ENCODE measurements at places on chromosomes 4 and X. TPM values are rescaled to one million over a fixed set of nuclear protein-coding genes. Genes with fewer than 3 reads are reported as not detected.

Gene IDUA
- 18.0 TPM for polyA plus RNA-seq

Gene TDO2
- polyA plus RNA-seq = 45.2 TPM

Gene NEIL3
- polyA plus RNA-seq = 7.8 TPM

Gene DDX53
- not detected for polyA plus RNA-seq

Gene SMR3B
- not detected for polyA plus RNA-seq

Gene GPR119
- polyA plus RNA-seq = not detected

Gene MUC7
- not detected for polyA plus RNA-seq

Gene MAGEA2B
- polyA plus RNA-seq = not detected

Gene LIMCH1
- polyA plus RNA-seq = 111 TPM

Gene COL25A1
- polyA plus RNA-seq = 1.8 TPM
